MCF 10A (cell line): ENCODE measurements at places on chromosomes 7 and 10. TPM values are rescaled to one million over a fixed set of nuclear protein-coding genes. Genes with fewer than 3 reads are reported as not detected.
A peak's percentile ranks its signal among the peaks of the same experiment; 100 is the strongest.

GRCh38 chr7:157138101-157138423 lies 664 bp upstream of the UBE3C start:
- no peak for DNase-seq

Gene ASB10
- not detected in 2 replicates for total RNA-seq

GRCh38 chr10:406976-407375 lies 271.7 kb downstream of the ZMYND11 start:
- DNase-seq: no peak

GRCh38 chr7:25636871-25637283 lies 408.6 kb upstream of the NPVF start:
- DNase-seq: no peak

GRCh38 chr7:89994483-89994882 lies 159.8 kb upstream of the STEAP1 start:
- no peak for DNase-seq

Gene TDRD1
- not detected in 2 replicates for total RNA-seq

DNA sequence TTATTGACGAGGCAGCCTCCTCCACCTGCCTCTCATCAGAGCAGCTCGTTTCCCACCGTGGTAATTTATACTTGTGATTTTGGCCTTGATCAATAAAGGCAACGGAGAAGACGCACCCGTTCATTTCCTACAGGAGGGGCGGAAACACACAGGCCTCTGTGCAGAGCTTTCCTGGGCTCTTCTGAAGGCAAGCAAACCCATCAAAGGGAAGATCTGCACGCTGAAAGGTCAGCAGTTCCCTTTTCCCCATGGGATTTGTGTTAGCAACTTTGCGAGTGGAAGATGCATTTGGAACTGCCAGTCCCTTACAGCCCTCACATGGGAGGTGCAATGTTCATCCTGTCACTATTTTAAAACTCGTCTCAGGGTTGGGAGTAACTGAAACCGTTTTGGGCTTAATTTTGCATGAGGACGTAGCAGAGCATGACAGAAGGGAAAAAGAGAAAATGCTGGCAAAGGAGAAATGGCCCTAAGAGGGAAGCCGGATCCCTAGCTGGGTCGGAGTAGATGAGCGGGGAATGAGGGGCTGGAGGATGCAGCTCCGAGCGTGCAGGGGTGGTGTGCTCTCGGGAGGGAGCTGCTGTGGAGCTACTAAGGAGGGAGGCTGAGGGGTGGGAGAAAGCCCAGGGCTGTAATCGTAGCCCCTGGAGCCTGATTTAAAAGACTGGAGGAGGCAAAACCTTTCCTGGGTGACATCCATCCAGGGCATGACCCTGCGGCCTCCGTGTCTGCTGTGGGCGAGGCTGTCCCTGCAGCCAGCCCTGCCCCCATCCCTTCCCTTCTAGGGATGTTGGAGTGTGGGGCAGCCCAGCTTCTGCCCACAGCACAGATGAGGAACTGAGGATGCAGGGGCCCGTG lies 111.1 kb upstream of the FAM20C start:
- DNase-seq: no peak

Gene SSC4D
- total RNA-seq: 0.42 and 0.58 TPM in 2 replicates

Gene CYP26C1
- 0.07 and 0.14 TPM in 2 replicates for total RNA-seq

GRCh38 chr10:3911241-3911640 lies 126.2 kb upstream of the KLF6 start:
- DNase-seq: no peak

- no peak for DNase-seq
Measured at GRCh38 chr7:144148224-144148827, 25.4 kb downstream of the OR2A14 start.

Gene TMEM176A
- total RNA-seq: not detected in 2 replicates

DNA sequence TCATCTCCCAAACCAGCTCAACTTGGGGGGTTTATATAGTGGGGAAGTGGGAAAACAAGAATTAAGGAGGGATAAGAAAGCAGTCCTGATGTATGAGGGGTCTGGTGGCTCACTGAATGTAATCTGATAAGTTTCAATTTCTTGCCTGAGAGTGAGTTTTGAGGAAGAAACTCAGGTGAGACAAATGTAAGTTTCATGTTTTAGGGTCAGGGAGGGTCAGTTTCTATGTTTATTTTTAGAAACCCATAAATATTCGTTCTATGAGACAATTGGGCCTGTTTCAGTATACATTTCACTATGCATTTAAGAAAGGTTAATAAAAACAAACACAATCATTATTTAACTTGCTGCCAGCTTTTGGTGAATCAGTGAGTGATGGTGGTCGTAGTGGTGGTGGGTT lies 128.0 kb upstream of the MBL2 start:
- no peak for DNase-seq

DNA sequence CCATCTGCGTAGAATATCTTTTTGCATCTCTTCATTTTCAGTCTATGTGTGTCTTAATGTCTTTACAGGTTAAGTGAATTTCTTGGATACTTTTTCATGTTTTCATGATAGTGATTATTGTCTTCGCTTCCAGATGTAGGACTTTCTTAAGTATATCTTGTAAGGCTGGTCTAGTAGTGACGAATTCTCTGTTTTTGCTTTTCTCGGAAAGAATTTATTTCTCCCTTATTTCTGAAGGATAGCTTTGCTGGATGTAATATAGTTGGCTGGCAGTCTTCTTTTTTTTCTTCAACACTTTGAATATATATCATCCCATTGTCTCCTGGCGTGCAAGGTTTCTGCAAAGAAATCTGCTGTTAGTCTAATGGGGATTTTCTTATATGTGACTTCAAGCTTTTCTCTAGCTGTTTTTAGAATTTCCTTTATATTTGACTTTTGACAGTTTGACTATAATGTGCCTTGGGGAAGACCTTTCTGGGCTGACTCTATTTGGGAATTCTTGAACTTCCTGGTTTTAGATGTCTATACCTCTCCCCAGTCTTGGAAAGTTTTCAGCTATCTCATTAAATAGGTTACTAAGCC lies 14.3 kb downstream of the GTPBP4 start:
- no peak for DNase-seq

DNA sequence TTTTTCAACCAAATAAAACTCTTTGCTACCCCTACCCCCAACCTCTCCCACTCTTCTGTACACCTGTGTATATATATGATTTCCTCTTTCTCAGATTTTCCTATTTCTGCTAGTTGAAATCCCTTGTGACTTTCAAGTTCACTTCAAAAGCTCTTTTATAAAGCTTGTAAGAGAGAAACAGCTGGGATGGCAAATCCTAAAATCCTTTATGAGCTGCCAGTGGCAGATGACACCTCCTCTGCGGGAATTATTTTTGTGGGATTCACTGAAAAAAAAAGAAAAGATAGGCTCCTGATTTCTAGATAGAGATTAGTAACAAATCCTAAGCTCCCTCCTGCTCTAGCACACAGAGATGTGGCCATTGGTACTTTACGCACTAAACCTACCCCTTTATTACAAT lies 92.9 kb downstream of the AHR start:
- DNase-seq: no peak

- DNase-seq: no peak
Measured at GRCh38 chr7:318878-319661, 29.1 kb downstream of the FOXL3 start.

Gene CCL26
- not detected in 2 replicates for total RNA-seq

GRCh38 chr7:134443396-134444070 lies 15.4 kb downstream of the AKR1B1 start:
- DNase-seq: peak; percentile 54

DNA sequence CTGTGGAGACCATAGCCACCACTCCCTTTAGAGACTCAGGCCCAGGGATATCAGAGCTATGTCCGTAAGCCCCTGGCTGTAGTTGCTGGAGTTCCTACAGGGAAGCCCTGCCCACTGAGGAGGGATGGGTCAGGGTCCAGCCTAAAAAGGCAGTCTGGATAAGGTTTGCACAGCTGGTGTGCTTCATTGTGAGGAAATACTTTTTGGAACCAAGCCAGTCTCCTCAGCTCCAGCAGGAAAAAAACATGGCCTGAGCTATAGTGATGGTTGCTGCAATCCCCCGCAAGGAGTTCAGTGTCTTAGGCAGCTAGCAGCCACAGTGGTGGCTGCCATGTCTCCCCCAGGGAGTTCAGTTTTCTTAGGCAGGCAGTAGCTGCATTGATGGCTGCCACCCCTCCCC lies 52.6 kb upstream of the CYP2C8 start:
- peak; percentile 18 for DNase-seq

GRCh38 chr10:126177417-126178030 lies 210.8 kb downstream of the ADAM12 start:
- DNase-seq: no peak

DNA sequence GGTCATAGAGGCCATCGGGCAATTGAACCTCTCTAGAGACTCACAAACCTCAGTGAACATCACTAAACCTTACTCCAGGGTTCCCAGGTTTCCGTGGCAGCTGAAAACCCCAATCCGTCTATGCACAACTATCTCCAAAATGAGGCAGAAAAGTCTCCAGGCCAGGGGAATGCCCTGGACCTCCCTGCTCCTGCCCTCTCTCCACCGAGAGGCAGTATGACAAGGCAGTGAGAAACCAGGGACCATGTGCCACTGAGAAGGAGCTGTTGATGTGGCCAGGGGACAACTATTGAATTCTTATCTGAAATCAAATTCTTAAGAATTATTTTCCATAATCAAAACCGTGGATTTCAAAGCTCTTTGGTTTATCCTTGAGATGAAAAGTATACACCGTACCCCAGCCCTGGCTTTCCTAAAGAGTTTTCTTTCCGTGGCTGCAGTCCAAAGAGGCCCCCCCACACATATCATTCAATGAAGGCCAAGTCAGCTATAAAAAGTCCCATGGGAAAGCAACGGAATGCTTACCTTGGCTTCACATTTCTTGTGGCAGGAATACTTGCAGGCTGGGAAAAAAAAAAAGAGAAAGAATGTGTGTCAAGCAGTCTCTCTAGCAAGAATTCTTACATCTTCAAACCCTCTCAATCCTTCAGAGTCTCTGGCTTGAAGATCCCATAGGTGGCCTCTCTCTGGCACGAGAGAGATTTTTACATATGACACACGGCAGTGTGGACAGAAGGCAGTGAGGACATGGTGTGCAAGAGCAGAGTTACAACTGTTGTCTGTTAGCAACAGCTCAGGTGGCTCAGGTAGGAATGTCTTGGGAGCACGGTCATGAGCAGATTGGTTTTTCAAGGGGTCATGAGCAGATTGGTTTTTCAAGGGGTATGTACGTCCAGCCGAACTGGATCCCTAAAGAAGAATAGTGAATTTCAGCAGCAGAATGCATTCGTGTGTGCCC lies 75.2 kb downstream of the TNS3 start:
- DNase-seq: no peak

Gene ZNF282
- 43.9 and 46.4 TPM in 2 replicates for total RNA-seq

DNA sequence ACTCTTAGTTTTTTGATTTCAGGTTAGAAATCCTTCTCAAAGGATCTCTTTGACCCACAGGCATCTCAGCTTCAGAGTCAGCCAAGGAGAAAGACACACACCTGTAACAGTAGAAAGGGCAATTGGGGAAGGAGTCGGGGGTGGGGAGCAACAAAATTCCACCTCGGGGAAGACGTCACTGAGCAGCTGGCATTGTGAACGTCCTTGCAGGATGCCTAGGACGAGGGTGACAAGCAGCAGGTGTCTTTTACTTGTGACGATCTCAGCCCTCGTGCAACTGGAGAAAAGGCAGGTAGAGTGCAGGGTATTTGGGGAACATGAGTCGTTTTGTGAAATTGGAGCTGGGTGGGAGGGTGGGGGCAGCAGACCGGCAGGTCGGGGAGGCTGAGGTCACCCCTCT lies 627.0 kb downstream of the ACTR3B start:
- DNase-seq: no peak

Gene GTF2IRD1
- 77.6 and 83.1 TPM in 2 replicates for total RNA-seq

DNA sequence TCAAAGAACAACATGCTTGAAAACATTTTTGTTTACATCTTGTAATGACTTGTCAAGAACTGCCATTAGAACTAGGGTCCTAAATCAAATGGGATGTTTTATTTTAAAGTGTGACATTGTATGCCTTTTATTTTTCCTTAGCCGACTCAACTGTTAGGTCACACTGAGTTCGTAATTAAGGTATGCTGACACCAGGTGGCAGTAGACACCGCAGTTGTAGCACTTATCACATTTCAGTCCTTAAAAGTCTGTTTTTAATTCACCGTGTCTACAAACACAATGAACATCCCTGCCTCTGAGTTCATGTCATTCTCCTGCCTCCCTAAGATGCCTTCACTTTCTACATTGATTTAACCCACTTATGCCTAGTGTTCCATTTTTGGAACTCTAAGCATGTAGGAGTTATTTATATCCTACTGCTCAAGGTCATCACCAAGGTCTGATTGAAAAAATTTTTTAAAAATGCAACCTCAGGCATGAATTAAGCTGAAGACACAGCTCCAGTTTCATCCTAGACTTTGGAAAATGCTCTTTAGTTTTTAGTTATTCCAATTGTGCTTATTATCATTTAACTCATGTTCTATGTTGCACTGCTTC lies 186.1 kb downstream of the BMPER start:
- DNase-seq: peak; percentile 68

Gene SPACDR
- total RNA-seq: 0.49 and 0.74 TPM in 2 replicates

GRCh38 chr7:157079116-157079515 lies 59.6 kb upstream of the UBE3C start:
- no peak for DNase-seq

Gene OR9A4
- total RNA-seq: not detected in 2 replicates

DNA sequence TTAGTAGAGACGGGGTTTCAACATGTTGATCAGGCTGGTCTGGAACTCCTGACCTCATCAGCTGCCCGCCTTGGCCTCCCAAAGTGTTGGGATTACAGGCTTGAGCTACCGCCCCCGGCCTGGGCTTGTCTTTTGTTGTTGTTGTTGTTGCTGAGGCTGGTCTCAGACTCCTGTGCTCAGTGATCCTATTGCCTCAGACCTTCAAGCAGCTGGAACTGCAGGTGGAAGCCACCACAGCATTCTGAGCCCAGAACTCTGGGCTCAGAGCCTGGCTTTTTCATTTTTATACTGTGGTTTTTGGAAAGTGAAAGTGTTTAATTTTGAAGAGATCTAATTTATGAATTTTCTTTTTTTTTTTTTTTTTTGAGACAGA lies 16.2 kb upstream of the DNAJB6 start:
- DNase-seq: no peak

Gene FKBP9
- 111 and 139 TPM in 2 replicates for total RNA-seq

Gene ZNF727
- total RNA-seq: not detected in 2 replicates

DNA sequence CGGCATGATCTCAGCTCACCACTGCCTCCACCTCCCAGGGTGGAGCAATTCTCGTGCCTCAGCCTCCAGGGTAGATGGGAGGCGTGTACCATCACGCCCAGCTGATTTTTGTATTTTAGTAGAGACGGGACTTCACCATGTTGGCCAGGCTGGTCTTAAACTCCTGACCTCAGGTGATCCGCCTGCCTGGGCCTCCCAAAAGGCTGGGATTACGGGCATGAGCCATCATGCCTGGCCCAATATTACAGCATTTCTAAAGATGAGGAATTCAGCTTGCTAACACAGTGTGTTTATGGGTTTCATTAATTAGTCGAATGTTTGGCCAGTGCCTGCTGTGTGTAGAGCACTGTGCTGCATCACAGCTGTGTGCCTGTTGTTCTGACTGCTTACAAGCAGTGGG lies 3.7 kb downstream of the WDR37 start:
- DNase-seq: peak; percentile 27

GRCh38 chr7:69596723-69597277 lies 1.5 kb upstream of the AUTS2 start:
- DNase-seq: no peak

DNA sequence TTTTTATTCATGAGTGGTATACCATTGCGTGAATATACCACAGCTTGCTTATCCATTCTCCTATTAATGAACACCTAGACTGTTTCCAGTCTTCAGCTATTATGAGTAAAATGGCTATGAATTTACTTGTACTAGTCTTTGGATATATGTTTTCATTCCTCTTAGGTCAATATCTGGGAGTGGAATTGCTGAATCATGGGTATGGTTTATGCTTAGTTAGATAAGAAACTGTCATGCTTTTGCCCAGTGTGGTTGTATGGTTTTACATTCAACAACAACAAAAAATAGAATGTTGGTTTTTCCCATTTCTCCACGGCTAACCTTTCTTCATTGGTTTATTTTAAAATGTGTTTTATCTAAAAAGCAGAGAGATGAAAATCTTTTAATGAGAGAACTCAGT lies 308.3 kb downstream of the PHF14 start:
- DNase-seq: no peak

Gene LRIT1
- total RNA-seq: not detected in 2 replicates
